ENCODE measurements at places on chromosomes 2 and 18.

DNA sequence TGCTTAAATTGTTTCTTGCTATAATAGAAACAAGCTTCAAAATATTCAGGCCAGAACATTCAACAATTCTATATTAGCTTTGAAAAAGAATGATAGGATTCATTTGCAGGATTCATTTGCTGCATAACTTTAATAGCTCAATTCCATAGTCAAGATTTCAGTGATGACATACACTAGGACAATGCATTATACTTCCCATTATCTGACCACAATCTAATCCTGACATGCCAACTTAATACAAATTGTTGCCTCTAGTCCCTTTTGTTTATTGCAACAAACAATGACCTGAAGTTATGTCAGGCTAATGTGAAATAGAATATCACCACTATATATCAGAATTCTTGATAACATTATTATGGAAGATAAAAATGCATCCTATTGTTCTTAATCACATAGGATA, 169.4 kb downstream of the DNAH7 start:
- DNase-seq = no peak

DNA sequence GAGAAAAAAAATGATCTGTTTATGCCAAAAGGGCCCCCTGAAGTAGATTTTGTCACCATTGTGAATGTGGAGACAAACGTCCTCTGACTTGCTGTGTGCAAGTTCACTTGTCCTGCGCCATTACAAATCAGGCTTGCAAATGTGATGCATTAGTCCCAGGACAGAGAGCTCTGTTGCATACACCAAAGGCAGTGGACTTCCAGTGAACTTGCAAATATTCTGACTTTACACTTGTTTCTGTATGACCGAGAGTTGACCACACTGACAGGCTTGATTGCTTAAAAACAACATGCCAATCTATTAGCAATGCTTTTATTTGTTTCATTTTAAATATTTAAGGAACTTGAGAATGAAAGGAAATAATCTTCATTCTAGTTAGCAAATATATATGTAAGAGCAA, 293.2 kb downstream of the PLCL1 start:
- no peak for DNase-seq

- DNase-seq = no peak
Measured at GRCh38 chr18:38413193-38413592, 847.6 kb upstream of the CELF4 start.

- DNase-seq = no peak
Measured at GRCh38 chr2:49858113-49858490, 703.8 kb upstream of the FSHR start.

DNA sequence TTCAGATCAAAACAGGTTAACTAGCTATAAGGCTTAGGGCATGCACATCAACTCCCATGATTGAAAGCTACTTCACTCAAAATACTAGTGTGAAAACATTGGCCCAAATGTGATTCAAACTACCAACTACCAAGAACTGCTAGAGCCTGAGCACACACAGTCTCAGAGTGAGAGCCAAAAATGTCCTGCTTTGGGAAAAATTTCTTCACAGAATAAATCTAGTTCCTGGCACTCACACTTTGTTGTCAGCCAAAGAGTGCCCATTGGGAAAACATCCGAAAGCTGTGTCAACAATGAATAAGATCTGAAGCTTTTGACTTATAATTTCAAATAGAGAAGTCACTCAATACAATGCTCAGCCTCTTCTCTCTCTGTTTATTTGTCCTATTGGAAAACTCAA, 182.7 kb downstream of the LRATD1 start:
- DNase-seq = no peak

Data from umbilical cord (tissue), 2 donors.